ENCODE measurements at places on chromosomes 5 and 9.
A peak's percentile ranks its signal among the peaks of the same experiment; 100 is the strongest.

DNA sequence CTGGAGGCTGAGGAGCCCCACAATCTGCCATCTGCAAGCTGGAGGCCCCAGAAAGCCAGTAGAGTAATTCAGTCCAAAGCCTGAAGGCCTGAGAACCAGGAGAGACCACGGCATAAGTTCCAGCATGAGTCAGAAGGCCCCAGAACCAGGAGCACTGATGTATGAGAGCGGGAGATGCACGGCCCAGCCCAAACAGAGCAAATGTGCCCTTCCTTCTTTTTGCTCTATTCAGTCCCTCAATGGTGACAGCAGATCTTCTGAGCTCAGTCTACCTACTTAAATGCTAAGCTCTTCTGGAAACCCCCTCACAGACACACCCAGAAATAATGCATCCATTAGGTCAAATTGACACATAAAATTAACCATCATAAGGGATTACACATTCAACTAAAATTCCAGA lies 277.6 kb downstream of the ATPSCKMT start:
- no peak for DNase-seq

- no peak for DNase-seq
Measured at GRCh38 chr9:78707481-78707991, 410.6 kb downstream of the PSAT1 start.

GRCh38 chr9:97319395-97319794 lies 11.9 kb downstream of the CCDC180 start:
- no peak for DNase-seq

GRCh38 chr9:2787065-2787464 lies 56.8 kb downstream of the PUM3 start:
- DNase-seq = no peak

DNA sequence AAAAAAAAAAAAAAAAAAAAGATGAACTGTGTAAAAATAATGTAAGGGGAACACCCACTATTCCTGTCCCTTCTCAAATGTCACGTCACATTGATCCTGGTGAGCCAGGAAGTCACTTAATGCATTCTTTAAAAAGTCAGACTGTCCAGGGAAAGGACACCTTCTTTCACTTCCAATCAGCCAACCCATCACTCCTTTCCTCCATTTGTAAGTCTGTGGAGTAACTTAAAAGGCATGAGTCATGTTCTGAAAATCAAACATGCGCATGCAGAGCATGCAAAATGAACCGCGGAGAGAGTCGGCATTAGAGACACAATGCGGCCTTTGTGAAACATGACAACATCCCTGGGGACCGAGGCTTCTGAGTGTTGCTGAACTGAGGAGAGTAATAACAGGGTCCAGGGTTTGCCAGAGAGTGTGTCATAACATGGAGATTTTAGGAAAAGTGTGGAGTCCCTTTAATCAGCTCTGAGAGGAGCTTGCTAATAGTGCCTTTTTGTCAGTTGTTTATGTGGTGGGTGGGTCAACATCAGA lies 77.6 kb upstream of the SEMA6A start:
- no peak for DNase-seq

DNA sequence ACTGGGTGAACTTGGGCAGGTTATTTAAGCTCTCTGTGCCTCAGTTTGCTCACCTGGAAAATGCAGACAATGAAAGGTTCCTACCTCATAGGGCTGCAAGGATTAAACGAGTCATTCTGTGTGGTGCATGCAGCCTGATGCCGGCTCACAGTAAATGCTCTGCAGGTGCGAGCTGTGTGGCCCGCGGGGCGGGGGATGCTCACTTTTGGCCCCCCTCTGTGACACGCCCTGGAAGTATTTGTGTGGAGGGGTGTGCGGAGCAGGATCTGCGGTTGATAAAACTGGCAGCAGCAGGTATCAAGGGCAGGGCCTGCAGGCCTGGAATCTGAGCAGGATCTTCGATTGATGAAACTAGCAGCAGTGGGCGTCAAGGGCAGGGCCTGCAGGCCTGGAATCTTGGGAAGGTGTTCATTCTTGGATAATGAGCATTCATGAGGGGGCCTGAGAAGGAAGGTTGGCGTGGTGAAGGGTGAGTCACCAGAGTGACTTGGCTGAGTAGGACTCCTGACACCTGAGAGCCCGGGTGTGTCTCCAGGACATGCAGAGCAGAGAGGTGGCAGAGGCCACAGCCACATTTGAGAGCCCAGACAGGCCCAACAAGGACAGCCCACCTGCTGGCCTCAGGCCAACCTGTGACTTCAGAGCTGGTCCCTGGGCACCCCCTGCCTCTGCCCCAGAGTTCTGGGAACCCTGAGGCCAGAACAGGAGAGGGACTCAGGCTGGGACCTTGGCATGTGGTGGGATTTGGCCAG lies 11.9 kb downstream of the UNC5A start:
- no peak for DNase-seq

DNA sequence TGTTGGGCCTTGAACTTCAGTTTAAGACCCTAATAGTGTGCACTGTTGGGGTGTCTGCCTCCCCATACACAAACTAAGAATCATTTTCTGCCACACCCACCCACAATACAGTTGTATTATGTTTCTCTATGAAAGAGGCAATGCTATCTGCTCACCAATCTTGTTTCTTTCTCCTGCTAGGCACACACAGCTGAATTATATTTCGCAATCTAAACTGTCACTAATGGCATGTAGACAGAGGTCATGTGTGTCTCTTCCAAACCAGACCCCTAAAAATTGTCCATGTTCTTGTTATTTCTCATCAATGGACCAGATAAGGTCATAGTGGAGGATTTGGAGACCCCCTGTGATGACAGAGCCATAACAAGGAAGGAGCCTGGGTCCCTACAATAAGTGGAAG lies 57.3 kb downstream of the RIGI start:
- DNase-seq = no peak

DNA sequence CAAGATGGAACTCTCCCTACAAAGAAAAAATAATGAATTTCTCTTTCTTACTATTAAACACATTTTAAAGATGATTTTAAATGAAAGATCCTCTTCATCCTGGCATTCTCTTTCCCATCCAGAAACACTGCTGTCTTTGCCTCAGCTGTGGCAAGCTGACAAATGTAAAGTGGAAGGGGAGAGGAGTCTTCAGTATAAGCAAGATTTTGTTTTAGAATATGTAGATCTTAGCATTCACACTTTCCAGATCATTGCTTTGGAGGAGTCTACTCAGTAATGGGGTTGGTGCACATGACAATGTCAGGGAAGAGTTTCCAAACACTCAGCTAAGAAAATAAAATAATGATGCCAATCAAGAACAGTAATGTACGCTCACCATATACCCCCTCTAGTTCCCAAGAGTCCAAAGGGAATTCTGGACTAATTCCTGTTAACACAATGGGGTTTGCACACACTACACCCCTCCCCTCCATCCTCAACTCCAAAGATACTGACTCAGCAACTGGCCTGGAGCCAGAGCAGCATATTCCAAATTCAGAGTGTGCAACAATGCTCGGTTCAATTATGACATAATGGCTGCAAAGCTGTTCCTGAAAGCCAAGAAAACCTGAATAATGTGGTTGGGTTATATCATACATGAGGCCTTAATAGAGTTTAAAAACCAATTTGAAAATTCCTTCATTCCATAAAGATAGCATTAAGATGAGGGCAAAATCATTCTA lies 4.6 kb downstream of the C5orf63 start:
- no peak for DNase-seq

GRCh38 chr5:56569566-56569965 lies 245.8 kb upstream of the MAP3K1 start:
- DNase-seq = no peak

- no peak for DNase-seq
Measured at GRCh38 chr5:10545084-10545483, 18.8 kb upstream of the ANKRD33B start.

- DNase-seq = no peak
Measured at GRCh38 chr9:16425562-16426231, 444.8 kb downstream of the BNC2 start.

DNA sequence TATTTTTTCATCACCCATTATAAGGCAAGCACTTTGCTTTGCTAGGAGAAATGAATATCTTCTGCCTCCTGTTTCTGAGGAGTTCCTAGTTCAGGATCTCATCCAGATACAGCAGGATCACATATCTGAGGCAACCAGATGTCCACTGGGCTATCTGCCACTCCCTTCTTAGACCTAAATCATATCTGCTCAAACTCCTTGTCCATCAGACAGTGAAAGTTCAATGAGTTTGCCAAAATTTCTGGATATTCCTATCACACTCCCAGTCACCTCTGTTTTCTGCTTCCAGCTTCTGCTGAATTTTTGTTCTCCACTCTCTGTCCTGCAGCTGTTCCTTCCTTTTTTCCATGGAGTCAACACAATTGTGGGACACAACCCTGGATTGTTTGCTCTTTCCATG lies 54.2 kb upstream of the BASP1 start:
- no peak for DNase-seq

DNA sequence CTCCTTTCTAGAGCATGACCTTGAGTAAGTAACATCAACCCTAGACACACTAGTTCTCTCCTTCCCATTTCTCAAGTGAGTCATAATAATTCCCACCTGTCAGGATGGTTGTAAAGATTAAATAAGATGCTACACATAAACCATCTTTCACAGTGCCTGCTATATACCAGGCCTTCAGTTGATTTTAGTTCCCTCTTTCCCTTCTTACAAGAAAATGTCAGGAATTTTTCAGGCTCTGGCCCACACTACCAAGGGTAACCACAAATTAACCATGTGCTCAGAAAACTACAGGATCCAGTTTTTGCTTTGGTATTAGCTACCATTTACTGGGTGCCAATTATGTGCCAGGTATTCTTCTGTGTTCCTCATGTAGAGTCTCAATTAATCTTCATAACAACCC lies 42.7 kb upstream of the RARS1 start:
- DNase-seq = no peak

DNA sequence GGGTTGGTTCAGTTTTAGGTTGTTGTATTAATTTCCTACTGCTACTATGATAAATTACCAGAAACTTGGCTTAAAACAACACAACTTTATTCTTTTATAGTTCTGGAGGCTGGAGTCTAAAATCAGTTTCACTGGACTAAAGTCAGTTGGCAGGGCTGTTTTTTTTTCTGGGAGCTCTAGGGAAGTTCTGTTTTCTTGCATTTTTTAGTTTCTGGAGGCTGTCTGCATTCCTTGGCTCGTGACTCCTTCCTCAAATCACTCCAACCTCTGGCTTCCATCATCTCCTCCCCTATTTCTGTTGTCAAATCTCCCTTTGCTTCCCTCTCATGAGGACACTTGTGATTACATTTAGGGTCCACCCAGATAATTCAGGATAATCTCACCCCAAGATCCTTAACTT lies 51.3 kb upstream of the SUB1 start:
- no peak for DNase-seq

DNA sequence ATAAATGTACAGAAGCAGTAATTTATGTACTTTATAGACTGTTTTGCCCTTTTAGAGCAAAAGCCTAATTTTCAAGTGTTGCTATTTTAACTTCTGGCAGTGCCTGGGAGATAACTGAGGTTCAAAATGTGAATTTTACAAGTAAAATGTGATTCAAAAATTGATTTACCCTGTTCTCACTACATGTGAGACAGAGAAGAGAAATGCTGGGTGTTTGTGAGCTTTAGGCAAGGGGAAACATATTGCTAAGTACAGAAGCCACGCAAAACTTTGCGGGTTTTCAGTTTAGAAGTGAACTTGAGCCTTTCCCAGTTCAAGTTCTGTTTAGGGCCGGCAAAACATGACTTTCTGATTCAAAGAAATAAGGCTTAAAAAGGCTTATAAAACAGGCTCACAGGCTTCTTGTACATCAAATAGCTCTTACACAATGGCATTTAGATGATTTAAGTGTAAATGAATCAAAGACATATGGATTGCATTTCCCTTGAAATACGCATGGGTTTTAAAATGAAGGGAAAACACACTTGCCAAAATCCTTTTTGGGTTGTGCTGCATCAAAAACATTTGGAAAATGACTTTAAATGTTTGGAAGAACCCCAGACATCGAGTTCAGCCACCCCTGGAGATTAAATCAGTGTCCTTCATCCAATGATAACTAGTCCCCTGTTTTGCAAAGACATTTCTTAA lies 370.8 kb upstream of the MEF2C start:
- no peak for DNase-seq

- DNase-seq = no peak
Measured at GRCh38 chr9:88733651-88734421, 198.9 kb downstream of the NXNL2 start.

DNA sequence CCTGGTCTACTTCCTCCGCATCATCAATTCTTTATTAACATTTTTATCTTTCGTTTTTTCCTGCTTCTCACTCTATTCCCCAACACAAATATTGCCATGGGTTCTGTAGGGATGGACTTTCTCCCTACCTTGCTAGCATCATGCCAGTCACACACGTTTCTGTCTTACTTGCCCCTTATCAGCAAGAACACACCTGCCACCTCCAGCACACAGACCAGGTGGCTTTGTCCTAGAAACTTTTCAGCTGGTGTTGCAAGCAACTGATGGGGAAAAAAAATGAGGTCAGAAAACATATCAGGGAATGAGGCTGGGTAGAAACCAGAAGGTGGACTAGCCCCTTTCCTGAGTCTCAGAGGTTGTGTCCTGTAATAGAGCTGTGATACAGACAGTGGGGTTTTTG lies 5.8 kb downstream of the SH3RF2 start:
- DNase-seq = no peak

DNA sequence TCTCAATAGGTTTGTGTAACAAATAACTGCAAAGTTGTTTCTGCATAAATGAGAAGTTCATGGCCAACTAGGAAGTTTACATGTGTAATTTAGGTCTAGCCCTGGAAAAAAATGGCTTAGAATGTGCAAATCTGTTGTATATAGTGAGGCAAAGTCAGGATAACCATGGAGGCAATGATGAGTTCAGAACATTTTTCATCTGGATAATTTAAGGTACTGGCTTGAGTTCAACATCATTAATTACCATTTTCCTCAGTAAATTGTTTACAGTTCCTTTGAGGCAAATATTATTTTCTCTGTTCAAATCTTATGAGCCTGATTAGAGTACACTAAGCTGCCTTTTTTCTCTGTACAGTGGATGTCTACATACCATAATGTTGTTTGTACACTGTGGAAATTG lies 1259.0 kb upstream of the NUDT12 start:
- DNase-seq = no peak

- no peak for DNase-seq
Measured at GRCh38 chr5:6080930-6081726, 297.2 kb downstream of the MED10 start.

DNA sequence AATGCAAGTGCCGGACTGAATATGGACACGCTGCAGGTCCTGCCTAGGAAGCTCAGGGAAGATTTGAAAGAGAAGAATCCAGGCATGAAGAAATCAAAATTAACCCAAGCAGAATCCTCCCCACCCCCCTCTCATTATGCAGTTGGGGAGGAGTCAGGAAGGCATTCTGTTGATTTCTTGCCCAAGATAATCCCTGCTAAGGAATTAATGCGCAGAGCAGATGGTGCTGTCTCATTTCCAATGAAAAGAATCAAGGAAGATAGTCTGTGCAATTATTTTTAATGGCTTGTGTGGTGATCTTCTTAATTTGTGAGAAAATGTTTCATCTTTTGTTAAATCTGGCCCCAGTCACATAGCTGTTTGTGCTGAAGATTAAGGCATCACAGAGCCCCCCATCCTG lies 145.0 kb downstream of the ZNF462 start:
- peak; percentile 67 for DNase-seq

DNA sequence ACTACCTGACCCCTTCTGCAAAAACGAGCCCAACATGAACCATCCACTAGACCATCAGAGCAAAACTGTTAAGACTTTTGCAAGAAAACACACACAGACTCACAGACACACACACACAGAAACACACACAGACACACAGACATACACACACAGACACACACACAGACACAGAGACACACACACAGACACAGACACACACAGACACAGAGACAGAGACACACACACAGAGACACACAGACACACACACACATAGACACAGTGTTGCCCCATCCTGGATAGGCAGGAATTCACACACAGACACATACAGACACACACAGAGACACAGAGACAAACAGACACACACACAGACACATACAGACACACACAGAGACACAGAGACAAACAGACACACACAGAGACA lies 52.5 kb downstream of the NACC2 start:
- DNase-seq = no peak
